Stimulated activated CD8-positive, alpha-beta memory T cell treated with anti-CD3 and anti-CD28 coated beads, Interleukin-2, amount 100 ng/mL, for 1 hour (primary cell): ENCODE measurements at places on chromosomes 3 and 15.

- no peak for DNase-seq
Observed at GRCh38 chr3:63386568-63386967, 108.5 kb downstream of the SYNPR start.

GRCh38 chr15:55389264-55389607, 18.9 kb downstream of the CCPG1 start:
- no peak for DNase-seq

GRCh38 chr3:45083023-45083422, 56.9 kb downstream of the CLEC3B start:
- DNase-seq = no peak

GRCh38 chr3:49166752-49167556, 823 bp upstream of the CCDC71 start:
- no peak for DNase-seq

DNA sequence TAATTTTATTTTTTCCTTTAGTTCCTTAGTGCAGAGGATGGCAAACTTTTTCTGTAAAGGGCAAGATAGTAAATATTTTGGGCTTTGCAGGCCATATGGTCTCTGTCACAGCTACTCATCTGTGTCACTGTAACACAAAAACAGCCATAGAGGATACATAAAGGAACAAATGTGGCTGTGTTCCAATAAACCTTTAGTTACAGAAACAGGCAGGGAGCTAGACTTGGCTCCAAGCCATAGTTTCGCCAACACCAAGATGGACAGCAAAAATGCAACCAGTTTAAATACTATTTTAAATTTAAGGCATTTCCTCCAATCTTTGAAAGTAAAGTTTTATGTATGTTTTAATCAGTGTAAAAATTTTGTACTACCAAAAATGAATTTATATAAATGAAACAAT, 753.4 kb downstream of the FHIT start:
- DNase-seq = no peak

- DNase-seq = no peak
Observed at GRCh38 chr3:166388321-166388720, 551.1 kb upstream of the BCHE start.

- DNase-seq = no peak
Observed at GRCh38 chr3:155643581-155644165, 101.2 kb downstream of the PLCH1 start.

GRCh38 chr3:173920386-173920785, 522.8 kb downstream of the NLGN1 start:
- DNase-seq = no peak

DNA sequence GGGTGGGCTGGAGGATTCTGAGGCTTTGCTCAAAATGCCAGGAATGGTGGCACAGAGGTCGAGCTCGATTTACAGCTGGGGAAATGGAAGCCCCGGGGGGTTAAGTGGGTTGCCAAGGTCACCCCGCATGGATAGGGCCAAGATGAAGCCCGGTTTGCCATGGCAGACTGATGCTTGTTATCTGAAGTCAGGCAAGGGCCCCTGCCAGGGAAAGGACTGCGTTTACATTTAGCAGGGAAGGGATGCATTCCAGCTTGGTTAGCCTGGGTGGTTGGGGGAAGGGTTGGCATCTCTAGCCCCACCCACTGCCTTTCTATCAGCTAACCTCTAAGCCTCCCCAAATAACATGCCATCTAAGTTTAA, 79.0 kb downstream of the RPLP1 start:
- DNase-seq = no peak

DNA sequence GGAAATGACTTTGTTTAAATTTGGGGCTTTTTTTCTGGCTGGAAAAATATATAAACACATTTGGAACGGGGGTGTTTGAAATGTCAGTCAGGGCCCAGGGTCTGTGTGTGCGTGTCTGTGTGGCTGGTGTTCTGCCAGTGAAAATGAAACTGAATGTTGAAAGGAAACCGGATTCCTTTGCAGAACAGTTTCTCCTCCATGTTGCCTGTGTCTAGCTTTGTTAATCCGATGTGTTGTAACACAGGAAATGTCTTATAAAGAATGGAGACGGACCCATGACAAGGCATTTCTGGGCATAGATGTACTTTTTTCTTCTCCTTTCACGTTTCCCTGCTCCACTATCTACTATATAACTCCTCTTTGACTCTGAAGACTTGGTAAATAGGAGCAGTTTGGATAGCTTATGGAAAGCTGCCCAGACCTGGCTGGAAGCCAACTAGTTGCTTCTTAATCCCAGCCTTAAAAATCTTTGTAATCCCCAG, 2.8 kb downstream of the SQOR start:
- DNase-seq = no peak

GRCh38 chr15:24676431-24676830, 856 bp downstream of the NPAP1 start:
- no peak for DNase-seq

- DNase-seq = no peak
Observed at GRCh38 chr15:93049914-93050578, 39.0 kb downstream of the RGMA start.

DNA sequence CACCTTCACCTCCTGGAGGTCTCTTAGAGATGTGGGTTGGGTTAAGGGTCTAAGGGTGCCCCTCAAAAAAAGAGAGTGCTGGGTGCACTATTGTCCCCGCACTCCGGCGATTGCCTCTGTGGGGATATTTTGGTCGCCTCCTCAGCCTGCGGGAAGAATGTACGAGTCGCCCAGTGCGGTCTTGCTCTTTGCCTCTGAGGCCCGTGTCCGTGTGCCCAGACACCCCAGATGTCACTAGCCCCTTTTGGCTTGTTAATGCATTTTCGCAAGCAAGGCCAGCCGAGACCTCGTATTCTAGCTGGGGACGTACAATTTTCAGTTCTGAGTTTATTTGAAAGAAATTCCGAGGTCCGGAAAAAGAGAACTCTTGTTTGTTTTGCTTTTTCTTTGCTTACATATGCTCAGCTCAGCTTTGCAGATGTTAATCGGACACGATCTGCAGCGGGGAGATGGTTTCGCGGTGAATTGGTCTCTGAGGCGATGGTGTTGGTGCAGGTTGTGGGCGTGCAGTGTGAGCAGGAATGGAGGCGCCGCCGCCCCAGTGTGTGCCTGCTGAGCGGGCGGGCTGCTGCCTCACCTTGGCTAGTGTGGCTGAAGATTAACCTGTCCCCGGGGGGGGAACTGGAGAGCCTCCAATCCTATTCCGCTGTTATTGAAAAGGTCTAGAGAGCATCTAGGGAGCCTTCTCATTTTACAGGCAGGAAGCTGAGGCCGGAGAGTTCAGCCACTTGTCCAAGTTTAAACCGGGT, 1.4 kb downstream of the ST6GAL1 start:
- DNase-seq = peak; percentile 31

GRCh38 chr3:47410801-47411646, 30.2 kb downstream of the PTPN23 start:
- DNase-seq = no peak

DNA sequence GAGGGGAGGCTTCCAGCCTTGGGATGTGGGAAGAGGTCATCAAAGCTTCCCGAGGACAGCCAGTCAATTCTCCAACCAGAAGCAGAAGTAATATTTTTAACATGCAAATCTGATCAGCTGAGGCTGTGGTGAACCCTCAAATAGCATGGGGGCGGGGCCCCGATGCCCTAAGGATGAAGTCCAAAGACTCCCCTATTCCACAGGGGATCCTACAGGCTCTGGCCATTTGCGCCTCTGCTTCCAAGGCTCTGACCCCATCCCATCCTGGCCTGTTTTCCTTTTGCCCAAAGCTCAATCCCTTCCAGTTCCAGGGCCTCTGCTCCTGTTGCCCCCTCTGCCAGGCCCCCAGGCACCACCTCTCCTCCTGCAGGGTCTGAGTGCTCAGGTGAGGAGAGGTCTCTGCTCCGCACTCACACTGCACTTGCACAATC, 6.7 kb upstream of the CSK start:
- DNase-seq = no peak

- DNase-seq = no peak
Observed at GRCh38 chr3:10417847-10418246, 87.5 kb downstream of the ATP2B2 start.

DNA sequence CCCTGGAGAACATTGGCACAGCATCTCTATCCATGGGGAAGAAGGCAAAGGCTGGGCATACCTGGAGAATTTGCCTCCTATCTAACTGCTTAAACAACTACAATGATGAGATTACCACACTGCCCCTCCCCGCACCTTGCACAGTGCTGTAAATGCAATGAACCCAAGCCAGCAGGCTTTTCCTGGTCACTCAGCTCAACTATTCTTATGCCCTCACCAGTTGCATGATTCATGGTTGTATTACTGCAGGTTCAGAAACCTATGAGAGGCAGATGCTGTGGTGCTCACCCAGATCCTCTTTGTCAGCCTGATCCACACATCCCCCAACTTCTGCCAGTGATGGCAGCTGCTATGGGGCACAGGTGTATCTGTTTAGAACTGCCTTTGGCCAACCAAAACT, 77.7 kb upstream of the STAC start:
- DNase-seq = no peak

DNA sequence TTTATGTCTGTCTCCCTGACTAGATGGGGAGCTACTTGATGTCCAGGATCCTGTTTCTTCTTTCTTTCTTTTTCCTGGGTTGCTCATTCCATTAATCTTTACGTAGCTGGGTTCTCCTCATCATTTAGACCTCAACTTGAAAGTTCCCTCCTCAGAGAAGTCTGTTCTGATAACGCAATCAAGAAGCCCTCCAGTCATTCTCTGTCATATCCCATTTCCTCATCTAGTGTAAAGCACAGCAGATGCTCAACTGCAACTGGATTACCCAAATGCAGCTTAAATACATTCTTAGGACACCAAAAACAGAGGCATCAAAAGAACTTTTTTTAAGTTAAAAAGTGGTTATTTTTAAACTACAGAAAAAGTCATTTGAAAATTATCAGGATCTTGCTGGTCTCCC, 51.7 kb upstream of the ST3GAL6 start:
- DNase-seq = no peak

GRCh38 chr15:98439523-98439942, 208.8 kb upstream of the IGF1R start:
- DNase-seq = no peak

- DNase-seq = no peak
Observed at GRCh38 chr3:44968447-44968858, 7.5 kb downstream of the ZDHHC3 start.

DNA sequence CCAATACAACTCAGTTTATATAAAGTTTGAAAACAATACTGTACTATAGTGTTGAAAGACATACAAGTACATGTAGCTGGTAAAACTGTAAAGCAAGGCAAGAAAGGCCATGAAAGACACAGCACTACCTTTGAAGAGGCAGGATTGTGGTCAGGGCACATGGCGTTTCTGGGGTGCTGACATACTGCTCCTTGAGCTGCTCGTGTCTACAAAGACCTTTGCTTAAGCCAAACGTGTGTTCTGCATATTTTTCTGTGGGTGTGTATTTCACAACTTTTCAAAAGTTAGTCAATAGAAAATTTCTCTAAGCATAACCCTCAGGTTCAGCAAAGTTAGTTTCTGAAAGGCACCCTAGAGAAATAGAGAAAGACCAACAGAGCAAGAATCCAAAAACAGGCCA, 14.1 kb upstream of the TOPAZ1 start:
- no peak for DNase-seq

DNA sequence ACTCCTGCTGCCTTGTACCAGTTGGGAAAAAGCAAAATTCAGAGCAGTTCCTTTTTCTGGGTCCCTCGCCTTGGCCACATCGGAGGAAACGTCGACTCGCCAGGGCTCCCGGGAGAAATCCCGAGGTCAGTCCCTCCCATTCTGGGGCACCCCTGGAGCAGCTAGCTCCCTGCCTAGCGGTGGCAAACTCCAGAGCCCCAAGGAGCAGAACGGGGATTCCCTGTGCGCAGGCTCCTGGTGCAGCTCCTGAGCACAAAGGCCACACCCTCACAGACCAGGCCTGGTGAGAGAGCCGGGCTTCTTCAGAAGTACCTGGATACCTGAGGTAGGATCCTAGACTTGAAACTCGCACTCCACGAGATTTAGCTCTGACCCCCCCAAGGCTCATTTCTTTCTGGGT, 2.6 kb downstream of the LRRC3B start:
- DNase-seq = no peak

- DNase-seq = no peak
Observed at GRCh38 chr3:141552440-141552991, 65.7 kb downstream of the RASA2 start.

- no peak for DNase-seq
Observed at GRCh38 chr3:42519568-42519962, 17.1 kb downstream of the VIPR1 start.

DNA sequence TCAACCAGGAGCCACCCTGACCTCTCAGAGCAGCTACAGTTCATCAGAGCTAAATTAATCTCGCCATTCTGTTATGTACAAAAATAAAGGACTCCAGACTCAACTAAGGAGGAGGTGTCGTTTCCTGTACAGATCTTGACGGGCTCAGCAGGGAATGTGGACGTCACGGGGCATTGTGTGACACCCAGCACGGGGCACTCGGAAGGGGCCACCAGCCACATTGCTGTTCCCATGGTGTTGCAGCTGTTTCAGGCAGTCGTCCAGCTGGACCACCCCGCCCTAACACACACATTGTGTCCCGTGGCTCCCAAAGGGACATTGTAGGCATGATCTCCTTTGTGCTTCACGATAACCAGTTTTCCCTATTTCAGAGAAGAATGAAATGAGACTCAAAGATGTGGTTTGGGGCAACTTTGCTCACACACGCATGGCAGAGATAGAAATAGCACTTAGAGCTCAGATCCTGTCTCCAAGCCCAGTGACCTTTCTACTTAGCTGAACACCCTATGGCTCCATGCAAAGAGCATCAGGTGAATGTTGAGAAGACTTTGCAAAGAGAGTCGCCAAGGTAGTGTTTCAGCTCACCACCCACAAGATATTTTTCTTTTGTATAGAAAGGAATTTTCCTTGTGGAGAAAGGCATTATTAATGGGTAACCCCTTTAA, 5.5 kb downstream of the SSUH2 start:
- DNase-seq = no peak

DNA sequence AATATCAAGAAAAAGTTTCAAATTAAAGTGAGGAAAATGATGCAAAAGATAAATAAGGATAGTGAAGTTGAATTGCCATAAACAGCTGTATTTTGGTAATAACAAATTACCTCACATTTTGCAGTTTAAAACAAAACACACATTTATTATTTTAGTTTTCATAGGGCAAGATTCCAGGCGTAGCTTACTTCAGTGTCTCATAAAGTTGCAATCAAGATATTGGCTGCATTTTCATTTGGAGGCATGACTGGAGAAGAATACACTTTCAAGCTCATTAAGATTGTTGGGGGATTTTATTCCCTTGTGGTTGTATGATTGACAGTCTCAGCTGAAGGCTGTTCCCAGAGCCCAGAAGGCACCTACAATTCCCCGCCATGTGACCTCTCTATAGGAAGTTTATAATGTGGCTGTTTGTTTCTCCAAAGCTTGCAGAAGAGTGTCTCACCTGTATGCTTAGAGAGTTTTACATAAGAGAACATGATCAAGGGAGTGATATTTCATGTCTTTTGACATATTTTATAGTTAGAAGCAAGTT, 151.4 kb downstream of the OTOL1 start:
- DNase-seq = no peak

GRCh38 chr3:68706096-68706495, 226.3 kb downstream of the TAFA4 start:
- no peak for DNase-seq

- no peak for DNase-seq
Observed at GRCh38 chr3:51670053-51670822, 814 bp upstream of the TEX264 start.
